ENCODE measurements at places on chromosomes 11 and 22.
A peak's percentile ranks its signal among the peaks of the same experiment; 100 is the strongest.

DNA sequence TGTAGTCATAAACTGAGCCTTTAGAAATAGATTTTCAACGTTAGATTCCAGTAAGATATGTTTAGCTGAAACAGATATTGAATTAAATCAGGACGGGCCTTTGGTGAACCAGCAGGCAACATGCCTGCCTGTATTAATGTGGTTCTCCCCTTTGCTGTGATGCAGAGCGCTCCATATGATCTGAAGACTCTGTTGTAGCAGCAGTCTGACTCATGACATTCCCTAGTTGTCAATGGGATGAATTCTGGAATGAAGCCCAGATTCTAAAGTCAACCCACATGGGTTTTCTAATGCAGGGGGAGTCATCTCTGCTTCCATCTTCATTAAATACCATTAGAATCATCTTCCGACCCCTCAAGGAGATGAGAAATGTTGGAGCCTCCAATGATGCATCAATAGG lies 864.5 kb downstream of the NTM start:
- DNase-seq, result no peak

GRCh38 chr22:39908737-39909136 lies 7.9 kb downstream of the GRAP2 start:
- no peak for DNase-seq

GRCh38 chr22:22516992-22517391 lies 3.1 kb downstream of the ZNF280A start:
- DNase-seq, result no peak

GRCh38 chr11:76684516-76684915 lies 14.0 kb upstream of the LRRC32 start:
- DNase-seq, result no peak

DNA sequence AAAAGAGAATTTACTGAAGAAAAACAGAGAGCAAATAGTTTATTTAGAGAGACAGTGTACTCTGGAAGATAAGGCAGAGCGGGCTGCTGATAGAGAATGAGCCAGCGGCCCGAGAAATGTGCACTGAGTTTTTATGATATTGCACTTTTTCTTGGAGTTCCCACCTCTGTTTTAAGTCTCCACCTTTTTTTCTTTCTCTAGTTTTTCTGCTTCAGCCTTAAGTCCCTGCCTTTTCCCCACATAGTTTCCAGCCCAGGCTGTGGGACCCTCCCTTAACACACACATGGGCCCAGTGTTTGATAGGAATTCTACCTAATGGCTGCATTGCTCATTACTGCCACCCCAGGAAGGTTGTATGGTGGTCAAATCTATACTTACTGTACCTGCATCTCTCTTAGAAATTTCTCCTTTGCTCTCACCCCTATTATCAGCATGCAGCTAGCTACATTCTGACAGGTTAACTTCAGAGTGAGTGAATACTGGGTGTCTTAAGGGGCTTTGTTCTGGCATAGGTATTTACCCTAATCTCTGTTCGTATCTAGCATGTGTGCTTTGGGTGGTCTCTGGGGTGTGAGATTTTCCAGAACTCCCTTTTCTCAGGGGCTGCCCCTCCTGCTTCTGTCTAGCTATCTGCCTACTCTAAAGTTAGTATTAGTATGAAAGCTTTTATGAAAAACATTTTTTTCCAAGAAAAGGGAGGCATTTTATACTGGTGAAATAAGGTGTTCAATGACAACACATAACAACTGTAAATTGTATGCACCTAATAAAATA lies 127.3 kb upstream of the TOP3B start:
- no peak for DNase-seq

GRCh38 chr11:65919573-65920371 lies 546 bp downstream of the DRAP1 start:
- no peak for DNase-seq

DNA sequence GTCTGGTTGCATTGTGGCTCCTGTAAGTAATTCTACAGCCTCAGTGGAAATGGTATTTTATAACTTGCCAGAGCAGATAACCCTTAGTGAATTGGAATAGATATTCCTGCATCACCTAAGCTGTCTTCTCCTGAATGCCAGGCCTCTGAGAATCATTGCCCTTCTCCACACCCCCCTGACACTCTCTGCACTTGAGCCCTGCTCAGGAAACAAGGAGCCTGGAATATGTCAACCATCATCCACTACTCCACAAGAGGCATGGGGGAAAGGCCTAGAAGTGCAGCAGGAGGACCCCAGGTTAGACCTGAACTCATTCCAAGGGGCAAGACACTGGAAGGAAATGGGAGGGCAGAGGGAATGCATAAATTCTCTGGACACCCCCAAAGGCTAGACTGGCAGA lies 72.4 kb downstream of the DSCAML1 start:
- no peak for DNase-seq

DNA sequence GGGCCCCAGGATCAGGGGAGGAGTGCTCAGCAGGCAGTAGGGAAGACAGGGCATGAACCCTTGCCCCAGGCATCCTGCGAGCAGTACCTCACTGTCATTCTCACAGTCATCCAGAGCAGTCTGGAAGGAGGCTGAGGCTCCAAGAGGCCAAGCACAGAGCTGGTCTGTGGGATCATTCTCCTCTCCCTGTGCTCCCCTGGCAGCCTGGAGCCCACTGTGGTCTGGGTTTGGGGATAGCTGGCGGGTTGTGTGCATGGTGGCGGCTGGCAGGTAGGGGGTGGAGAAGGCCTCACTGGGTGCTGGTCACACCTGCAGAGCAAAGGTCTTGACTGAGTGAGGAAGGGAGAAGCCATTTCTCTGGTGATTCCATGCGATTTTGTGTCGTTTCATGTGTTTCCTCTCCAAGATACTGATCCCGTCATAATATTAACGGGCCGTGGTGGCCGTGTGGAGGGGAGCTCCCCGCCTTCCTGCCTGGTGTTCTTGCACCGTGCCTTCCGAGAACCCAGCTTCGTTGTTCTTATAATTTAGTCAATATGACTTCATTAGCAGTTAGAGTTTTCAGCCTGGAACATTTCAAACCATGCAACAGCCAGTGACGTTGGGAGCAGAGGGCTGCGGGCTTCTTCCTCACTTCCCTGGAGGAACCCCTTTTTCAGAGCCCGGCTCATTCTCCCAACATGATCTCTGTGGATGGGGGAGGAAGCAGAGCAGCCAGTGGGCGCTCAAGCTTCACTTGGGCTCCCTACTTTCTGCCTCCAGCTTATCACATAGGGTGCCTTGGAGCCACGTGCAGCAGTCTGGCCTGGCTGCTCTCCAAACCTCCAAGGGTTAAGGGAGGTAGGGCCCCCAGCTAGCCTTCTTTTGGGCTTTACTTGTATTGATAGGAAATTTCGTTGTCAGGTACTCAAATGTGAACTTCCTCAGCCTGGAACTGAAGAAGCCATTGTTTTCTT lies 20.8 kb upstream of the ADORA2A start:
- DNase-seq, result no peak

GRCh38 chr11:101840704-101841103 lies 74.1 kb upstream of the CEP126 start:
- no peak for DNase-seq

DNA sequence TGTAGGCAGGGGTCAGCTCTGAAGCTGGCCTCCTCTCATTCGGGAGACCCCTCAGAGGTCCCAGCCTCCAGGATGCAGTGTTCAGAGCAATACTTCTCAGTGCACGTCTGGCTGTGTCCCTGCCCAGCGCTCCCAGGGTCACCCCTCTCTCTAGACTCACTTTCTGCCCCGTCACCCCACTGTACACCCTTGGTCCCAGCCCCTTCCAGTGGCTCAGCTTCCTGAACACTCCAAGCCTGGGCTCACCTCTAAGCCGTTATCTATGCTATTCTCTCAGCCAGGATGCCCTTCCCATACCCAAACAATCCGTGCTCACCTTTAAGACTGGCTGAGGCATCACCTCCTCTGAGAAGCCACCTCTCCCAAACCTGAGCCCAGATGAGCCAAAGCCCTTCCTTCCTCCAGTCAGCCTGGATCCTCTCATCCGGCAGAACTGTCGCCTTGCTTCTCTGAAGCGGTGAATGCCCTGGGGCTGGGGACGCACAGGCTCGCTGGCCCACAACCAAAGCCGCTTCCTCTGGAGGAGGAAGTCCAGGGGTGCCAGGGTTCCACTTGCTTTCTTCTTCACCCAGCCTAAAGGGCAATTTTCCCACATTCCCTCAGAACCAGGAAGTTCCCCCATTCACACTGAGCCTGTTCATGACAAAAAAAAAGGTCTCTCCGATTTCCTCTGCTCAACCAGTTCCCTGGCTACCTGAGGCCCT lies 13.7 kb upstream of the CDKN1C start:
- DNase-seq, result no peak

DNA sequence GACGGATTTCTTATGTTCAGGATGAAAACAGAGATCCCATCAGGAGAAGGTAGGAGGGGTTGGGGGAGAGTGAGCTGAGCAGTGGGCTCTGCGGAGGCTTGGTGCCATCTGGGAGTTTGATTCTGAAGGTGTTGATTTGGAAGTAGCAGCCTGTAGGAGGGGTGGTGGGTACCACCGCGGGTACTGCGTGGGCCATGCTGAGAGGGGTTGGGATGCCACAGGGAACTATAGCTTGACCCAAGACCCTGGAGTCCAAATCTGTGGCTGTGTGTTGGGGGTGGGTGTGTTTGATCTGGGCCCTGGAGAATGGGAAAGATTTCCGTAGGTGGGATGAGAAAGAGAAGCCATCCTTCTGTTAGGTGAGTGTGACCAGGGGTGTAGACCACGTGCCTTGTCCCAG lies 5.0 kb downstream of the INCENP start:
- DNase-seq, result no peak

GRCh38 chr11:9562716-9563115 lies 10.8 kb upstream of the WEE1 start:
- no peak for DNase-seq

- DNase-seq, result no peak
Observed at GRCh38 chr11:105000797-105001196, 22.2 kb downstream of the CASP5 start.

DNA sequence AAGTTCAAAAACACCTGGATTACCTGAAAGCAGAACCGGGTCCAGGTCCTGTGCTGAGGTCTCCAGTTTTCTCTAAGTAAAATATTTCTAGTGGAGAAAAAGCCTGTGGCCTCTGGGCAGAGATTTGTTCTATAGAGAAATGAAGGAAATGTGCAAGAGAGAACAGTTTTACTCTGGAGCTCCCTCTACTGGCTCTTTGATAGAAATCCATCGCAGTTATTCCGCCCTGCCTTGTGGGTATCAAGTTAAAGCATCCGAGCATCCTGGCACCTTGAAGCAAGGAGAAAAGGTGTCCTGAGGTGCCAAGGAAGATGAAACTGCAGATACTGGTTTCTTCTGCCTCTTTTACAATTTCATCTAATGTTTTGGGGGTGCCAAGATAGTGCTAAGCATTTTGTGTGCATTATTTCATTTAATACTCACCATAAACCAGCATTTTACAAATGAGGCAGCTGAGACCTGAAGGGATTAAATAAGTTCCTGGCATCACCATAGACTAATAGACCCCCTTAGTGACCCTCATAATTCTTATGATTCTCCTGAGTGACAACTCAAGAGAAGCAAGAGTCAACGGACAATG lies 113.1 kb upstream of the HSD17B12 start:
- DNase-seq, result peak; percentile 29

GRCh38 chr11:32894921-32895320 lies 2.3 kb downstream of the QSER1 start:
- DNase-seq, result no peak

- no peak for DNase-seq
Observed at GRCh38 chr11:119505071-119505470, 82.1 kb upstream of the THY1 start.

DNA sequence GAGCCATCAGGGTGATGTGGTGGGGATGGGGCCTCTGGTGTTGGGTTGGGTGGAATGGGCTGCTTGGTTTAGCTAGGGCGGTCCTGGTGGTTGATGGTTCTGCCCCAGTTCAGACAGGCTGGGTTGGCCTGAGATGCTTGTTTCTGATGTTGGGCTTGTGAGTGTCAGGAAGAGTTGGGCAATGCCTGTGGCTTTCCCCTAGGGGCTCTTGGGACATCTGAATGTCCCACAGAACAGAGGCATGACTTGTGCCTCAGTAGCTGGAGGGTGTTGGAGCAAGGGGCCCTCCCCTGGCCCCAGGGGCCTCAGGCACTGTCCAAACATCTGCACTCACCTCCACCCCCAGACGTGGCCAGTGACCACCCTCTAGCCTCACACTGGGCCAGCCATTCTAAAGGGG lies 14.0 kb upstream of the CTSD start:
- no peak for DNase-seq

- no peak for DNase-seq
Observed at GRCh38 chr22:41048791-41049717, 43.3 kb upstream of the EP300 start.

GRCh38 chr11:71396548-71397123 lies 51.6 kb downstream of the DHCR7 start:
- peak; percentile 75 for DNase-seq

DNA sequence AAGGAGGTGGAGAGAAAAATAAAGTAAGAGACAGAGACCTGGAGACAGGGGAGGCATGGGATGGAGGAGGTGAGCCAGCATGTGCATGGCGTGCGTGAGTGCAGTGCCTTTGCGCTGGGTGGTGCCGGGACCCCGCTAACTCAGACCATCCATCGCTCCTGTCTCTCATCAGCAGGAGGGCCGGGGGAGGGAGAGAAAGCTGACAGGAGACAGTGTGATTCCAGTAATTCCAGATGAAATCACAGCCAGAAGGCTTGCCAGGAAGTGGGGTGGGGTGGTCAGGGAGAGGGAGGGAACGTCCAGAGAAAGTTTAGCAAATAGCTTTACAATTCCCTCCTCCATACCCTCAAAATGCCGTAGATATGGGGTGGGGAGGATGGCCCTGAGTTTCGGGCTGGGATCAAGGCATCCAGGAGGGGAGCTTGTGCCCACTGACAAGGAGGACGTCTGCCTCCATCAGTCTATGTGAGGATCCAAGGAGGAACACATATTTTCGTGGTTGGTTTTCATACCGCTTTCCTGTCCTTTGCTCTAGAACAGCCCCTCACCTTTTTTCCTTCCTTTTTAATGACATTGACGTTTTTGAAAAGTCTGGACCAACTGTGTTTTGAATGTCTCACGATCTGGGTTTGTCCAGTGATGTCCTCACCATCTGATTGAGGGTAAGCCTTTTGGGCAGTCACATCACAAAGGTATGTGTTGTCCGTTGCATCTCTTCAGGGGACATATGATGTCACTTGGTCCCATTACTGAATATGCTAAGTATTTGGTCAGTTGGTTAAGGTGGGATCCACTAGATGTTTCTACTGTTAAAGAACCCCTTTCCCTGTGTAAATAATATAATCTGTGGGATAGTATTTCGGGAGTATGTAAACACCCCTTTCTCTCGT lies 567.3 kb downstream of the MIAT start:
- no peak for DNase-seq

DNA sequence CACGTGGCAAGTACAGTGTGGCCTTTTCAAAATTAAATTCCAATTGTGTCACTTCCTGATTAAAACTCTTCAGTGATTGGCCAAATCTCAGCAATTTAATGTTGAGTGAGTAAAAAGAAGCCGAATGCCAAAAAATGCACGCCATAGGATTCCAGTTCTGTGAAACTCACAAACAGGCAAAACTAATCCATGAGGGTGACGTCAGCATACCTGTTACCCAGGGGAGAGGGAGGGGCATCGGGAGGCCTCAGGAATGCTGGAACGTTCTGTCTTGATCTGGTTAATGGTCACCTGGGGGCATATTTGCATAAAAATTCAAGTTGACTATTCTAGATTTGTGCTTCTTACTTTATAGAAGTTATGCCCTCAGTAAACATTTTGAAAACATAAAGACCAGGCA lies 39.9 kb upstream of the RAB1B start:
- no peak for DNase-seq
